CD4-positive, alpha-beta T cell treated with Interleukin-17A for 4 hours (primary cell): ENCODE measurements at places on chromosomes 11 and 22.

- no peak for DNase-seq
Measured at GRCh38 chr11:103077554-103077953, 14.4 kb downstream of the DCUN1D5 start.

- DNase-seq = no peak
Measured at GRCh38 chr22:31853736-31854495, 90.4 kb upstream of the YWHAH start.

DNA sequence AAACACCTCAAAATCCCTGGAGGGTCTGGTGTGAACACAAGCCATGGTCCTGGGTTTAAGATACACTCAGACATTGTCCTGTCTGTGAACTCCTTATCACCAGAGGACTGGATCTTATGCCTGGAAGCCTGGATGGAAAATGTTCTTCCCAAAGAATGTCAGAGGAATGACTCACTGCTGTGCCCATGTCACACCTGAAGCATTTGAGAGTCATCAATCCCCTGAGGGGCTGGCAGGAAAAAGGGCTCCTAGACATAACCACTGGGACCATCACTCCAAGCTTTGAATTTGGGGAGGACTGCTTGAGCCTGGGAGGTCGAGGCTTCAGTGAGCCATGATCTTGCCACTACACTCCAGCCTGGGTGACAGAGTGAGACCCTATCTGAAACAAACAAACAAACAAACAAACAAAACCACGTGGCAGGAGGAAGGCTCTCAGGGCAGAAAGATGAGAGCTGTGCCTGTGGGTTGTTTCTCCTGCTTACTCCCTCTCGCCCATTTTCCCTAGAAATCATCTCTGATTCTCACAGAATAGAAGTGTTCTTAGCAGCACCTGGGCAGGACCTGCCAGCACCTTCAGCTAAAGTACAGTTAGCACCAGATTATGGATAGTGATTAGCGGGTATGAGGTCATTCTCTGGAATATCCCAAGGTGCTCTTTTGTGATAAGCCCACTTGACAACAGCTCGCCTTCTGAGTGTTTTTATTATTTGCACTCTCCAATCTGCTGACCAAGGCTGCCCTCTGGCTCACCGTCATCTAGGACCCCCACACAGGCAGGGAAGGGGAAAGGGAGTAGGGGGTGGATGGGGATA is 11.9 kb upstream of the PRG2 start:
- no peak for DNase-seq

DNA sequence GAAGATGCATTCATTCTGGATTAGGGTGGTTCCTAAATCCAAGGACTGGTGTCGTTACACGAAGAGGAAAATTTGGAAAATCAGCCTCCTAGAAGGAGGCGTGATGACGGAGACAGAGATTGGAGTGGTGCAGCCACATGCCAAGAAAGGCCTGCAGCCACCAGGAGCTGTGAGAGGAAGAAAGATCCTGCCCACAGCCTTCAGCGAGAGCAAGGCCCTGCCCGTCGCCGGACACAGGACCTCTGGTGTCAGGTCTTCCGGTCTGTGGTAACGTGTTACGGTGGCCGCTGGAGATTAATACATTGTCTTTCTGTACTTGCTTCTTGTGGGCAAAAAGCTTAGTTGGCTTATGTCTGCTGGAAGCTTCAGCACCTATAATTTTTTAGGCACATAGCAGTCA is 1045.8 kb downstream of the BRD1 start:
- no peak for DNase-seq

DNA sequence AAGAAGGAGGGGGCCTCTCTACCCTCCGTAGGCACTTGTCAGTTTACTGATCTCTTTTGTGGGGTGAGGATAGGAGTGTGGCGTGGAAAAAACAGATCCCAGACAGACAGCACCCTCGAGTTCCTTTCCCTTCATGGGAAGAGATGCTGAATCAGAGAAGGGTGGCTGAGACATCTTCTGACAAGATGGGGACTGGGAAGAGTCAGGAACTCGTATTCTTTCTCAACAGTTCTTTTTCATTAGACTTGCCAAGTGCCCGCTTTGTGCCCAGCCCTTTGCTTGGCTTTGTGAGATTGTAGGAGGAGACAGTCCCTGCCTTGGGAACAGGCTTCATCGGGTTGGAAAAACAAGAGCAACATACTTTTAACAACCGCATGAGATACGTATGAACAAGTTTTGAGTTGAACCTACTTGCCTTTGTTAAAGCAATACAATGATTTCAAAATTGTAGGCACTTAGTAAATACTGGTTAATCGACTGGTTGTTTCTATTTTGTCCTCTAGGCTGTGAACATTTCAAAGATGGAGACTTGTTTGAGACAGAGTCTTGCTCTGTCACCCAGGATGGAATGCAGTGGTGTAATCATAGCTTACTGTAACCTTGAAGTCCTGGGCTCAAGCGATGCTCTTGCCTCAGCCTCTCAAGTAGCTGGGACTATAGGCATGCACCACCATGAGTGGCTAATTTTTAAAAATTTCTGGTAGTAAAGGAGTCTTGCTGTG is 1.1 kb downstream of the RRM1 start:
- DNase-seq = no peak

DNA sequence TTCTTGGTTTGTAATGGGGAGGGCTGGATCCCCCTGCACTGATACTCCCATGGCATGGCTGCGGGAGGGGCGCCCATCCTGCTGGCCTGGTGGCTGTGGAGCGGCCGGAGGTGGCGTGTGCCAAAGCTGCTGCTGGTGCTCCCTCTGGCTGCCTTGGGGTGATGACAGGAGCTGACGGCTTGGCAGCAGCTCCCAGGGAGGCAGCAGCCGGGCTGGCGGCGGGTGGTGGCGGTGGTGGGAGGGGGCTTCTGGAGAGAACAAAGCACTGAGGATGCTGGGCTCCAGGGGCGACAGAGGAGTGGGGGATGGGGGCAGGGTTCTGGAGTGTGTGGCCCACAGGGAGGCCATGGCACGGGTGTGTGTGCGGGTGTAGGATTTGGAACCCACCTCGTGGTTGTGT is 11.4 kb upstream of the MPPED1 start:
- DNase-seq = no peak

GRCh38 chr11:7657306-7658025 is 15.8 kb downstream of the CYB5R2 start:
- DNase-seq = peak; percentile 20

- no peak for DNase-seq
Measured at GRCh38 chr11:35488117-35488516, 37.3 kb downstream of the PAMR1 start.

DNA sequence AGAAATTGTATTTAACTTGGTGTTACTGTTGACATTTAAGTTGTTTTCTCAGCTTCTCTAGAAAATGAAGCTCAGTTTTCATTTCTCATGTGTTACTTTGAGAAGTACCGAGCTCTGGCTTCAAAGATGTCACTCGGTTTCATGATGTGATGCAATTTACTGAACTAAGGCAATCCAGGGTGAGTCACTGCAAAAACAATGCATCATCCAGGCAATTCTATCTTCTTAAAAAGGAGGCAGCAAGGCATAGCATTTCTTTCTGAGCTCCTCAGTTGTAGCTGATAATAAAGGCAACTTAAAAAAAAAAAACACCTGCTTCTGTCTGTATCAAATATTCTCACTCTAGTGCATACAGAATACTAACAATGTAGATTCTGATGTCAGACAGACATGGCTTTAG is 91.1 kb upstream of the KCNA4 start:
- no peak for DNase-seq

- DNase-seq = no peak
Measured at GRCh38 chr11:45473341-45473895, 187.3 kb upstream of the SYT13 start.

GRCh38 chr11:2136209-2136951 is 2.8 kb downstream of the IGF2 start:
- no peak for DNase-seq

GRCh38 chr11:131425285-131425684 is 54.9 kb downstream of the NTM start:
- no peak for DNase-seq

- DNase-seq = no peak
Measured at GRCh38 chr11:65843811-65844210, 10.0 kb downstream of the SNX32 start.

DNA sequence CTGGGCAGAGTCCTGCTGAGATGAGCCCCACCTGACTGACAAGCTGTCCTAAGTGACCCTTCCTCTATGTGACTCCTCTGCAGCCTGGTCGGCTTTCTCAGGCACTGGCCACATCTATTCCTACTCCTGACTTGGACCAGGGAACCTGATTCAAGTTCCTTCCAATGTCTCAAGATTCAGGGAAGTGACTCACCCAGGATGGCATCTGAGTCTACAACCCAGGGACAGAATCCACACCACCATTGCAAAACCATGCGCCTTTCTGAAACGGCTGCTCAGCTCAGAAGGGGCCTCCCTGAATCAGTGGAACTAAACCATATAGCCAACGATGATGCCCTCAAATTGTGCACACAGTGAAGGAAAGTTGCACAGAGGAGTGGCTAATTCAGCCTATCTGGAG is 63.9 kb upstream of the CSNK2A3 start:
- no peak for DNase-seq

- DNase-seq = no peak
Measured at GRCh38 chr11:2348986-2349385, 28.1 kb upstream of the CD81 start.
